Vagina (tissue), 2 donors: ENCODE measurements at places on chromosomes 12 and 14.

DNA sequence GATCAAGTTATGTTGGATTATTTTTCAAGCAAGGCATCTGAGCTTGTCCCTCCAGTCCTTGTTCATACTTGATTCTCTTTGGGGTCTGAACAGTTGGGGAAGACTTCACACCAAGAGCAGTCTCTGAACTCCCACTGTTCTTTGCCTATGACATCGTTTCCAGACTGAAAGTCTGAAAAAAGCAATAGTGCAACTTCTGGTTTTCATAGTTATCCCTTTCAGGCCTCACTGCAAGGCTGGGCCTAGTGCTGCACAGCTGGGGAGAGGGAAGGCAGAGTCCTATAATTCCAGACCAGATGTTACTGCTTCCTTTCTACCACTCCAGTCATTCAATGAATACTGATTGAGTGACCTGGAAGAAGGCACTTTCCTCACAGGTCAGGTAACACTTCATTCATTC lies 187.1 kb upstream of the CCND2 start:
- no peak for DNase-seq

DNA sequence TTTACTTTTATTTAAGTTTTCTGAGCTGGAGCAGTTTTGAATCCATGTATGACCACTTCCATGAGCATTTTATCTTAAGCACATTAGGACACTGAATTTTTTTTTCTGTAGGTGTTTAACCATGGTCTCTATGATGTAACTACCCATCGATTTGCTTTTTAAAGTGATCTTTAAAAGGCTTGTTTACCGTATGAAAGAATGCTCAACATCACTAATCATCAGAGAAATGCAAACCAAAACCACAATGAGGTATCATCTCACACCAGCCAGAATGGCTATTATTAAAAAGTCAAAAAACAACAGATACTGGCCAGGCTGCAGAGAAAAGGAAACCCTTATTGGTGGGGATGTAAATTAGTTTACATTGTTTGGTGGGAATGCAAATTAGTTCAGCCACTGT lies 23.0 kb downstream of the GLRX5 start:
- DNase-seq, result no peak

DNA sequence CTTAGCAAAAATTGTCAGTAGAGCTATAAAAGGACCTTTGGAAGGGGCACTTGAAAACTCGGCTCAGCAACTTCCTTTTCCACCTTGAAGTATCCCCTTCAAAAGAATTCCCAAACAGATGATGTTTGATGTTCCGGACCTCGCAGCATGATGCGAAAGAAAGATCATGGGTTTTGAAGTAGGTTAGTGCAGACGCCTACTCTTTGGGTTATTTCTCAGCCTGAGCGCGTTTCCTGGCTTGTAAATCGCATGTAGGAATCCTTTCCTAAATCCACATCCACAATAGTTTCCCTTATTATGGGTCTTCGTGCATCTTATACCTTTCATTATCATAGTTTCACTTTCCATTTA lies 584 bp upstream of the NEDD1 start:
- no peak for DNase-seq

DNA sequence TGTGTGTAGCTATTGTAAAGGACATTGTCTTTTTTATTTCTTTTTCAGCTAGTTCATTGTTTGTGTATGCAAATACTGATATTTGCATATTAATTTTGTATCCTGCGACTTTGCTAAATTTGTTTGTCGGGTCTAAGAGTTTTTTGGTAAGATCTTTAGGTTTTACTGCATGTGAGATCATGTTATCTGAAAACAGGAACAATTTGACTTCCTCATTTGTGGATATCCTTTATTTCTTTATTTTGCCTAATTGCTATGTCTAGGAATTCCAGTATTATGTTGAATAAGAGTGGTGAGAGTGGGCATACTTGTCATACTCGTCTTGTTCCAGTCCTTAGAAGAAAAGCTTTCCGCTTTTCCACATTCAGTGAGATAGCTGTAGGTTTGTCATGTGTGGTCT lies 28.8 kb downstream of the SIX4 start:
- DNase-seq, result no peak

DNA sequence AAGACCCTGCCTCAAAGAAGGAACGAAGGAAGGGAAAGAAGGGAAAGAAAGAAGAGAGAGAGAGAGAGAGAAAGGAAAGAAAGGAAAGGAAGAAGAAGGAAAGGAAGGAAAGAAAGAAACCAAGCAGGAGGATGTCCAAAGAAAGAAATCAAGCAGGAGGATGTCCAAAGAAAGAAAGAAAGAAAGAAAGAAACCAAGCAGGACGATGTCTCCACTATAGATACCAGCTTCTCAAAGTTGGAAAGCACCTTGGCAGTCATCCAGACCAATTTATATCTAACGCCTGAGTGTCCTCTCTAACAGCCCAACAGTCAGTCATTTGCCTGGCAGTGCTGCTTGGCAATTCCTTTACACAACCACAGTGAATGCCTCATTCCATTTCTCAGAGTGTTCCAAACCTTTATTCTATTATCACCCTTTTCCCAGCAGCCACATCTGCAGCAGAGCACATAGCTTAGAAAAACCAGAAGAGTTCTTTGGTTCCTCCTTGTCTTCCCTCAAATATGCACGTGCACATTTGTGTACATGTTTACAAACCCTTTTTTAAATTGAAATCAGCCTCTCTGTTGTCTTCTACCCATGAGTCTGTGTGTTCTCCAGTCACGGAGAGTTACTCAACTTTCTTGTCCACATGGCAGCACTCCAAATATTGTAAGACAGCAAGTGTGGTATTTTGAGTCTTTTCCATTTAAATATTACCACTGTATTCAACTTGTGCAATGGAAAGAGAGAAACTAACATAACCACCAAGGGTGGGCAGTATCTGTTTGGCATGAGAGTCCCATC lies 138.4 kb downstream of the STXBP6 start:
- DNase-seq, result no peak

DNA sequence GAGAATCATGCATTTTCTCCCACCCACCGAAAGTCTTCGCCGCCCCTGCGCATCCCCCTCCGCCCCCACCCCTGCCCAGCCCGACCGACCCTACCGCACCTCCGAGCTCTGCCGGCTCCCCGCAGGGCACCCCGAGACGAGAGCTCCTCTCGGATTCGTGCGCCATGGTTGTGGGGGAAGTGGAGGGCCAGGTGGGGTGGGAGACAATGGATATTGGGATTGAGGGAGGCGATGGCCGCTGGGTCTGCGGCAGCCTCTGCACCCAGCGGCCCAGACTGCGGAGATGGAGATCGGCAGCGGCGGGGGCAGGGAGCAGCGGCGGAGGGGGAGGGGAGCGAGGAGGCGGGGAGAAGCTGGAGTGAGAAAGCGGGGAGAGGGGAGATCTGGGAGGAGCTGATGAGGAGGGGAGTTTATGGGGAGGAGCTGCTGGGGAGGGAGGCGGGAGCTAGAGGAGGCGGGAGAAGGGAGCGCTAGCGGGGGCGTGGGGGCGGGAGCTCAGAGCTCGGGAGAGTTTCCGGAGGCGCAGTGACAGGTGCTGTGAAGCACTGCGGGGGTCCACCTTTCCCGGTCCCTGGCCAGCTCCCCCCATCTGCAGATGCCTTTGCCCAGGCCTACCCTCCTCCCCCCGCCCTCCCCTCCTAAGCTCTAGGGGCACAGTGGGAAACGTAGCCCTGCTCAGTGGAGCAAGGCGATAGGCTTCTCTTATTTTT lies at the start of gene SALL2:
TSS of gene SALL2 (minus strand) at position 385 of the 710 bp plus-strand sequence. CDS start at position 166, 219 bp downstream.
- DNase-seq, result no peak
